Prostate gland (tissue), 2 donors: ENCODE measurements at places on chromosomes 5 and 9. TPM values are rescaled to one million over a fixed set of nuclear protein-coding genes. Genes with fewer than 3 reads are reported as not detected.

DNA sequence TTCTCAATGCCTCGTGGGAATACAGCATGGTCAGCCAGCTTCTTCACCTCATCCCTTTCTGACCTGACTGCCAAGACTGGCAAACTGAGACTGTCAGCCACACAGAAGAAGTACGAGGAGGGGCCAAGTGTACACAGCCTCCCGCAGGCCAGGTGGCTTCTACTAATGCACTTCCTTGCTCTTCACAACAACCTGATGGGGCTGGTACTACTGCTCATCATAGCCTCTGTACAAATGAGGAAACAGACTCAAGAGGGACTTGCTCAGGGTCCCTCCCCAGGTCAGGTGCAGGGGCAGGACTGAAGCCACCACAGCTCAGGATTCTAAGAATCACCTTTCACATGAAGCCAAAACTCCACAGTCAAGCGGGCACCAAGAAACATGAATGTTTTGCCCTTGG lies 21.3 kb downstream of the NIPAL4 start:
- no peak for DNase-seq
- no peak overlapping the region for H3K27ac ChIP-seq
- H3K27me3 ChIP-seq, result no peaks in the 10 kb centered on the region
- no peaks in the 10 kb centered on the region for H3K36me3 ChIP-seq
- no peaks in the 10 kb centered on the region for H3K4me1 ChIP-seq

DNA sequence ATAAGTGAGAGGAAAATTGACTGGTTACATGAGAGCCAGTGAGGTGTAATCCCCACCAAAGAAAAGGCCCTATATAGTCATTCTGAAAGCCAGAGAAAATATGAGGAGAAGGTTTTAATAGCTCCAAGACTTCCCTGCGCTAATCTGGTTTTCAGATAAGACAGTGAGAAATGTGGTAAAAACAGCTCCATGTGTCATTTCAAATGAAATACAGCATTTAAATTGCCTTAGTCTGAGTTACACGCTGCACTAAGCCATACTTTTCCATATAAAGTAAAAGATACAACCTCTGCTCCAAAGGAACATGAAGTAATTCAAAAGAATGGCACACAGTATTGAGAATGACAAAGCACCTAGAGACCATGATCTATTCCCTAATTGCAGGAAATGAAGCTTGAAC lies 378.0 kb upstream of the PDE4D start:
- no peaks in the 10 kb centered on the region for H3K27me3 ChIP-seq
- H3K4me1 ChIP-seq, result no peaks in the 10 kb centered on the region
- H3K36me3 ChIP-seq, result no peaks in the 10 kb centered on the region

DNA sequence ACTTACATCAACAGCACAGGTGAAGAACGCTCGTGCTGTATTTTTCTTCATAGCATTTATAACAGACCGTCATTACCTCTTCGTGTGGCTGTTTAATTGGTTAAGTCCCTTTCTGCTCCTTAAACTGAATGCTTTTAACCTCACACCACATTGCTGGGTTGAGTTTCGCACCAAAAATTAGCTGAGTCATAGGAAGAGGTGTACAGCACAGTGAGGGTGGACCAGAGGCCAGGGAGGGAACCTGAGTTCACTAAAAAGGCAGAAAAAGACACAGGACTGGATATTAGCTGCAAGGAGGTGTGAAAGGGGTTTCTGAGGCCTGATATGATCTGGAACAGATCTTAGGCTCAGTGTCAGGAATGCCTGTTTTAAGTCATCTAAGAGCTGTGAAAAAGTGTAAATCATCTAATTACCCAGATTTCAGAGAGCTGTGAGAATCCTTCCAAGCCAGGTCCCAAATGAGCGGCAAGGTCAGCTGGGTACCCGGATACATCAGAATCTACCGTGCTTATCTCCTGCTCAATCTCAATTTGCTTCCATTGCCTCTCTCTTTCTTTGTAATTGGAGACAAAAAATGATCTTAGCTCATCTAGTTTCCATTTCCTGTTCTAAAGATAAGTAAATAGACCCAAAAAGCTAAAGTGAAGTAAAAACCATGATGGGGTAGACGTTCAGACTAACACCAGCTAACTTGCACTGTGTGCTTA lies 7.1 kb upstream of the CFAP90 start:
- no peak overlapping the region for H3K27ac ChIP-seq
- DNase-seq, result no peak
- no peaks in the 10 kb centered on the region for H3K36me3 ChIP-seq
- H3K4me3 ChIP-seq, result no peak overlapping the region
- no peaks in the 10 kb centered on the region for H3K27me3 ChIP-seq

NDOR1 gene
- 31.9 TPM for total RNA-seq

- H3K27me3 ChIP-seq, result no peaks in the 10 kb centered on the region
- no peaks in the 10 kb centered on the region for H3K36me3 ChIP-seq
- H3K4me1 ChIP-seq, result peaks cover 4% of the 10 kb centered on the region
- DNase-seq, result no peak
These were observed 113.7 kb downstream of the KLHL3 start for GRCh38 chr5:137621861-137622823.

DNA sequence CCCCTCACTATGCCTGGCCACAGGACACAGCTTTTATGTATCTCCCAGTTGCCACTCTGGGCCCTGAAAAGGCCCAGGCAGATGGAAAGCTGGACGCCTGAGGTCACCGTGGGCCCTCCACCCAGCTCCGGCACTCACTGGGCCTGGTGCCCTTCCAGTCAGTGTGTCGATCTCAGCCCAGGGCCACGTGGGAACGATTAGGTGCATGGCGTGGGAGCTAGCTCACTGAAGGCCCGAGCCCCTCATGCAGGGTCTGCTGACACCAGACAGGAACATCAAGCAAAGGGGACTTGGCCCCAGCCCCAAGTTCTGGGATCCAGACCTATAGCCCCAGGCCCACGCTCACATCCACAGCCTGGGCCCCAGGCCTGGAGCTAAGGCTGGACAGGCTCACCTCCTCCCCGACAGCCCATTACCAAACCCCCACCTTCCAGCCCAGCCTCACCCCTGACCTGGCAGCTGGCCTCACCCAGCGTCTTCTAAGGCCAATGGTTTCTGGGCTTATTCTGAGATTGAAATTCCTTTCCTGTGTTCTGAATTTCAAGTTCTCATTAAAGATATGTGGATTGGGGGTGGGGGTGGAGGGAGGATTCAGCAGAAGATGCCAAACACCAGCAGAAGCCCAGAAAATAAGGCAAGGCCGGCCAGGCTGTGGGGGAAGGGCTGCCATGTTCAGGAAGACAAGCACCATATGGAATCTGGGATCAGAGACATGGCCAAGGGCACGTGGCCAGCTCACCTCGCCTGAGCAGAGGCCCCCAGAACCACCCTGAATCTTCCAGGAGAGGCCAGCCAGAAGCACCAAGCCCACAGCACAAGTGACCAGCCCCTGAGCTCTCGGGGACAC lies 74.5 kb downstream of the ADAMTS2 start:
- peaks cover 4% of the 10 kb centered on the region for H3K27me3 ChIP-seq
- no peaks in the 10 kb centered on the region for H3K4me1 ChIP-seq
- no peak for DNase-seq
- H3K36me3 ChIP-seq, result no peaks in the 10 kb centered on the region

PAPPA gene
- total RNA-seq, result 1.8 TPM

DNA sequence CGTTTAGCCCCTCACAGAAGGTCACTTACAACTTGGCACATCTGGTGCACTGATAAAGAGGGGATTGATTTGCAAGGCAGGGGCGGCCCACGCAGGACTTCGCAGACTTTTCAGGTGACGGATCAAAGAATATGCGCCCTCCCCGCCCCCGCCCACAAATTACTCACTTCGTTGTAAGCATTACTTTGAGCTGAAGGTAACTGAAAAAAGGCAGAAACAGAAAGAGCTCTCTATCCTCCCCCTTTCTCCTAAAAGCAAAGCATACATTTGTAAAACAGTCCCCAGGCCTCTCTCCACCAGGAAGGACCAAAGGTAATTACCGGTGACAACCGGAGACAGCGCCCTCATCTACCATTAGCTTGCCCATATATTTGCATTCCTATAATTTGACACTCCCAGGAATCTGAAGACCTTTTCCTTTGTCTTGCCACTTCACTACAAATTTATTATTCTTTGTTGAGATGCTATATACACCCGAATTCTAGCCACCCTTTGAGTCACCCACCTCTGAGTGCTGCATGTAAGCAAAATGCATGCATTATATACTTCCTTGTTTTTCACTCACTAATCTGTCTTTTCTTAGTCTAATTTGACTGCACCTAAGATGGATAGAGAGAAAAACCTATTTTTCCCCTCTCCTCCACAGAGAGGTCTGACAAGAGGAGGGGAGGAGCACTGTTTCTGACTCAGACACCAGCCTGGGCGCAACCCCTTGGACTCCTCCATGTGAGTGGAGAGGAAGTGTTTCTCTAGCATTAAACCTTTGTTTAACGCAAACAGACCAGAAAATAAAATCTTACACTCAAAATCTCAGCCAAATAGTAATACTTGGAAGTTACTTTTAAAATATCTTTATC lies 74.7 kb upstream of the SPIN1 start:
- H3K4me3 ChIP-seq, result no peak overlapping the region
- no peak overlapping the region for H3K27ac ChIP-seq
- H3K27me3 ChIP-seq, result no peaks in the 10 kb centered on the region
- no peak for DNase-seq
- H3K36me3 ChIP-seq, result no peaks in the 10 kb centered on the region

AGXT2 gene
- not detected for total RNA-seq

ZFP2 gene
- total RNA-seq, result 4.5 TPM

SOX30 gene
- 14.4 TPM for total RNA-seq
